Breast epithelium (tissue), 4 donors: ENCODE measurements at places on chromosomes 1 and 21. TPM values are rescaled to one million over a fixed set of nuclear protein-coding genes. Genes with fewer than 3 reads are reported as not detected.
A peak's percentile ranks its signal among the peaks of the same experiment; 100 is the strongest.

Gene KCNJ10
- not detected for total RNA-seq

Gene FMO1
- total RNA-seq = 4.3 TPM

Gene CCDC27
- not detected for total RNA-seq

Gene RIPPLY3
- 0.44 TPM for total RNA-seq

Gene KCNJ15
- 0.98 TPM for total RNA-seq

Gene RABGGTB
- total RNA-seq = 80.3 TPM

Gene COL6A1
- total RNA-seq = 527 TPM

Gene TESK2
- total RNA-seq = 6.2 TPM

Gene NTMT2
- not detected for total RNA-seq

GRCh38 chr1:226723657-226724532 lies 15.2 kb downstream of the ITPKB start:
- DNase-seq = no peak

DNA sequence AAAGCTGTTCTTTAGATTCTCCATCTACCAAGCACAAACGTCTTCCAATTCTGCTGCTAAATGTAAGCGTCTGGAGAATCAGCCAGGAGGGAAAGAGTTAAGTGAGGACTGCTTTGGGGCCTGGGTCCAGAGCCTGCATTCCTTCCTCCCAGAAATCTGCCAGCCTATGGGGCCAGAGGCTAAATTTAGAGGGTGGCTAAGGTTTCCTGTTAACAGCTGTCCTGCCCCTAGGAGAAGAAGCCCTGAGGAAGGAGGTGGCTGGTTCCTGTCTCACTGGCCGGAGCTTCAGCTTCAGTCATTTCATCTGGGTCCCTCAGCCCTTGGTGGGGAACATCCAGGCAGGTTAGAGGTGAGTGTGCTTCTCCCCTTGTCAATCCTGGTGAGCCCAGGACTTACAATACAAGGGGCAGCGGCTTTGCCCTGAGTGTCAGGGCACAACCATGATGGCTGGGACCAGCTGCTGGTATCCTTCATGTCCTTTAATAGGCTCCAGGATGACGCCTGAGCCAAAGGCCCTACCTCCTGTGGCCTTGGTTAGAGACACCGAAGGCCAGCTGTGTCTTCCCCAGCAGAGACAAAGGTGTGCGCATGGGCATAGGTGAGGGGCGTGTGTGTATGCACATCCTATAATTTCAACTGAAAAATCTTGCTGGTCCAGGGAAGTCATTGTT lies at the start of gene STYXL2:
Gene STYXL2, plus strand, starts transcription at position 230 of the 671 bp plus-strand sequence. CDS start 775 bp downstream, outside the sequence.
- no peak for DNase-seq

DNA sequence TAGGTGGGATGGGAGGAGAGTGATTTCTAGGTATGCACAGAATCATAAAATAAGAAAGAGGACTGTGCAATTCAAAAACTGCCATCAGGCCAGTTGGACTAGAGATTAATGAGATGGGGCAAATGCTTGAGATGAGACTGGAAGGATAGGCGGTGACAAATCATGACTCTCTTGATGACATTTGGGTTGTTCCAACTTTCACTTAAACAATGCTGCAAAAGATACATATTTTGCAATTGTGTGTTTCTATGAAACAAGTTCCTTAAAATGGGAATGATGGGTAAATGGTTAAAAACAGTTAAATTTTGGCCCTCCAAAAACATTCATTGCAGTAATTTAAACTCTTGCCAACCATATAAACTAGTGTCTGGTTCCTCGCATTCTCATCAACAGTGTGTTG lies 55.2 kb downstream of the RNASEL start:
- DNase-seq = no peak

- DNase-seq = no peak
These were observed 8.4 kb upstream of the IKBKE start for GRCh38 chr1:206461602-206462455.

- DNase-seq = no peak
These were observed 26.2 kb upstream of the CAP1 start for GRCh38 chr1:40014253-40014706.

DNA sequence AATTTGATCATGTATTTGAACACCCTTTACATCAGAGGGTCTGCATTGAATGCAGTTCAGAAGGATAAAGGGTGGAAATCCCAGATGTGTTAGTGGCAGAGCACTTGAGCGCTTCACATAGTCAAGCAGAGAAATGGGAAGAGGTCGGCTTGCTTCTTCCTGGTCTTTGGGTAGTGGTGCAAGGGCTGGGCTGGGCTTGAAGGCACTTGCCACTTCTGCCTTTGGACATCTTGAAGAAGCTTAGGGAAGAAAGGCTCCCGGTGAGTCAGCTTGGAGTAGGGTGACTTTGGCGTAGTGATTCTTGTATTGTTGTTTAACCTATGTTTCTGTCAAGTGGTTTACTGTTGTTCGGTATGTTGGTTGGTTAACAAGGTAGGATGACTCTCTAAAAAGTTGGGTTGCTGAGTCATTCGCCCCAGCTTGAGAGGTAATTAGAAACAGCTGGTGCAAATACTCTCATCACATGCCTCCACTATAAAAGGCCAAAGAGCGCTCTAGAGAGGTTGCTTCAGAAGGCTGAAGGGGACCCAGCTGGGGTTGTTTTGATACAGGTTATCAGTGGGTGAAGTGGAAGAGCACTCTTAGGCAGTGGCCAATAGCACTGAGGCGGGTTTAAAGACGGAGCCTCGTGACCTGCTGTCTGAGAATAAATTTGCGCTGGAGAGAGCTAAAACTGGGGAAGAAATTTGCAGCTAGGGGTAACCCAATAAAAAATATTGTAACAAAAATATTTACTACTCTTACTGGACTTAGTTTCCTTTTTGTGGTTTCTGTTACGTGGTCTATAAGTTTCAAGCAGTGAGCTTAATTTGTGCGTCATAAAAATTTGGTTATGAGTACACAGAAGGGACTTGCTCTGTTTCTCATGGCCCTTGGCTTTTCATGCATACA lies 1.4 kb downstream of the BACH1 start:
- DNase-seq = no peak

GRCh38 chr1:91053630-91054029 lies 31.8 kb upstream of the ZNF644 start:
- DNase-seq = no peak

DNA sequence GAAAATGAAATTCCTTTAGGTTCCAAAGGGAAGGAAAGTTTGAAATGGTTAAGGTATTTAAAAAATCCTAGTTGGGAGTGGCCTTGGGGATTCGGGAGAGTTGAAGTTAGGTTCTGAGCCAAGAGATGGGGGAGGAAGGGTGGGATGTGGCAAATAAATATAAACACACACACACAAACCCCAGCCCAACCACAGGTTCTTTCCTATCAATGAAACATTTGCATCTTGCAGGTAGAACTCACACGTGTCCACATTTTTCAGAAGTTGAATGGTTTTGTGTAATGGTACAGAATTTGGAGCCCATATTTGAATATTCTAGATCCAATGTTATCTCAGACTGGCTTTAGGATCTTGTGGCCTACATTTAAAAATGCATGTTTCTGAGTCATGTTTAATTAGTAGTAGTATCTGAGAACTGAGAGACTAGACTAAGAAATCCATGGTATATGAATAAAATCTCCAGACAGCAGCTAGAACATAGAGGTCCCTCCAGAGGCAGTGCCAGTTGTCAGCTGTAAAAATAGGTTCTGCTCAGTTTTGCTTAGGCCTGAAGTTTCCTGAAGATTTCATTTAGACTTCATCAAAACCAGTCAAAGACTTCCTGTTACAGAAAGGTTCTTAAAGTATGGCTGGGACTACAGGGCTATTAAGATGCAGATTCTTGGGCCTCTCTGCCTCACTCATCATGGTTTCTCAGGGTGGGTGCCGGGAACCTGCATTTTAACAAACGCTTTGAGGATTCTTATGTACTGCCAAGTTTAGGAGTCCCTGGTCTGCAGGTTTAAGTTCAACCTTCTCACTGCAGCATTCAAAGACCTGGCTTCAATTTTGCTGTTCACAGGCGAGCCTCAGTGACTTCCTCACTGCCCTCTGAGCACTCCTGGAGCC lies 21.3 kb downstream of the RUNX1 start:
- no peak for DNase-seq

DNA sequence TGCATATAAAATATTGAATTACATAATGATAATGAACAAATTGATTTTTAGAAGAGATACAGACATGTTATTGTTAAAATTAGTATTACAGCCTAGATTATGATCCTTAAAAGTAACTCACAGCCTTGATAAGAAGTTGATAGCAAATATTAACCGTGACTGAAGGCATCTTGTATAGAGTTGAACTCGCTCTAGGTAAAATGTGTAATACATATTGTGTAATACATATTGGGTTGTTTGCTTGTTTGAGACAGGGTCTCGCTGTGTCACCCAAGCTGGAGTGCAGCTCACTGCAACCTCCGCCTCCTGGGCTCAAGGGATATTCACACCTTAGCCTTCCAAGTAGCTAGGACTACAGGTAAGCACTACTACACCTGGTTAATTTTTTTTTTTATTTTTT lies 269.9 kb downstream of the BRINP3 start:
- no peak for DNase-seq

- DNase-seq = no peak
These were observed 774.1 kb upstream of the B3GALT2 start for GRCh38 chr1:193960499-193960898.

DNA sequence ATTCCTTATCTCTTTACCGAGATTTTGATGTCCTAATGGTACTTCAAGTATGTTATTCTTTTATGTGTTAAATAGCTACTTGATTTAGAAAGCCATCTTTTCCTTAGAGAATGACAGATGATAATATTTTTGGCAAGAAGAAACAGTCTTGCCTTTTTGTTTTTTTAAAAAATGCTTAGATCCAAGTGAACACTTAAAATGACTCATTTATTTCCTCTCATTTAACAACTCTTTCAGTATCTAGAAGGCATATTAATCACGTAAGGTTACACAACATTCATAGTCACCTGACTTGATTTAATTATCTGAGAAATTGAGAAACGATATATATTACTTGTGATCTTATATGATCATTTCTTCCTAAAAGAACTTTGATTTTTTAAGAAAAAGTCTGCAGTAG lies 52.4 kb downstream of the SUCO start:
- no peak for DNase-seq

GRCh38 chr1:73160759-73161158 lies 878.4 kb upstream of the NEGR1 start:
- DNase-seq = no peak

DNA sequence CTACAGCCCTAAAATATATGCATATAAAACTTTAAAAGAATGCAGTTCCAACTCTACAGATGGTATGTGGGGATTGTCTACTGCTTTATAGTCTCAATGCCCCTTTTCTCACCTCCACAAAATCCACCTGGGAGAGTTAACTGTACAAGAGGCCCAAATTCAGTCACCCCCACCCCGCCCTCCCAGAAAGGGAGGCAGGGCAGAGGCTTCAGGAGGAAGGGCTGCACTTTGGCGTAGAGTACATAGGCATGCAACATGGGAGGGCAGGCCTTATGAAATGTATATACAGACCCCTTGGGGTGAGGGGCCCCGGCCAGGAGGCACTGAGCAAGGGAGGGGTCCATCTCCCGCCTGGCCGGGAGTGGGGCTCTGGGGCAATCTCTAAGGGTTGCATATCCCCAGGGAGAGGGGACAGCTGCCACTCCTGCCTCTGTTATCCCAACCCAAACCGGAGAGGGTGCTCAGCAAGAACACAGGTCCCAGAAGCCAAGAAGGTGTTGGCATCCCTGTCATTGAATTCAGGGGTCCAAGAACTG lies 1.3 kb upstream of the PYGO2 start:
- no peak for DNase-seq

- DNase-seq = no peak
These were observed 1.1 kb downstream of the GFI1 start for GRCh38 chr1:92485381-92486250.

- no peak for DNase-seq
These were observed 43.9 kb downstream of the DSCAM start for GRCh38 chr21:40803101-40803500.

- DNase-seq = no peak
These were observed 25.1 kb downstream of the NENF start for GRCh38 chr1:212457740-212458338.

DNA sequence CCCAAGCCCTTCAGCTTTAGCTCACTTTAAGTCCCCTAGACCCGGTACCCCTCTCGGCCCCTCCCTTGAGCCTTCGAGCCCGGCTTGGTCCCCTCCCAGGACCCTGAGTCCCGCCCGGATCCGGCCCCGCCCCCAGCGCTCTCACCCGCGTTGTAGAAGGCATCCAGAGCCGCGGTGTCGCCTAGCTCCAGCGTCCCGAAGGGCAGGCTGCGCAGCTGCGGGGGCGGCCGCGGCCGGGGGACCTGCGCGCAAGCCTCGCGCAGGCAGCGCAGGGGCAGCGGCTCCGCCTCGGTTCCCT lies 699 bp downstream of the MAP3K6 start:
- peak; percentile 81 for DNase-seq

DNA sequence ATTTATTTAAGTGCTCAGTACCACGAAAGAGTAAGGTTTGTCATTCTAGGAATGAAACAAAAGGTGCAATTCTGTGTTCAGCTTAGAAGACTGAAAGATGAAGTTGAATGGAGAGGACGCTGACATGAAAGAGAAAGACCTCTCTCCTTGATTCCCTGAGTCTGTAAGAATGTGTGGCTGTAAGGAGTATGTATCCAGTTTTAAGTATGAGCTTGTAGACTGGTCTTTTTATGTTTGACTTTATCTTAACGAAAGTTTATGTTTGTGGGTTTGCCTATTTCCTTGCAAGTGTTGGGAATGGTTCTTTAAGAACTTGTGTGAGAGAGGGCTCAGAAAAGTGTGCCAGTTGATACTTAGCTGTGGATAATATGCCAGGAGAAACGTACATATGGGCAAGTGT lies 1.4 kb downstream of the CHD1L start:
- DNase-seq = no peak
